T-helper 2 cell (primary cell): ENCODE measurements at places on chromosomes 3 and 15.

GRCh38 chr15:35098737-35099136 lies 13.6 kb upstream of the NANOGP8 start:
- DNase-seq, result no peak

DNA sequence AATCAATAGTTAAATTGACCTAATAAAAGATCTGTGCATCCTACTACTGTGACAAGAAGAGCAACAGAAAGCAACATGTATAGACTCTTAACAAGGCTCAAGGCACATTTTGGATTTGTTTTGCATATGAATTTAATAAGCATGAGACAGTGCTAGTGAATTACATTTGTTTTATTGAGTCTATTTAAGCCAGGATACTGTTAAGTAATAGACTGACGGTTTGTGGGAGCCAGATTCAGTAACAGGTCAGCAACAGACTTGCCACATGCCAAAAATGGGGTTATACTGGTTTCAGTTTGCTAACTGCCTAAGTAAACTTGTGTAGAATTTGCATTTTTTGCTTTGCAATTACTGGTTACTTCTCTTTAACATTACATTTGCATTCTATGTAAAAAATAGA lies 54.0 kb downstream of the MBNL1 start:
- no peak for DNase-seq

- no peak for DNase-seq
Observed at GRCh38 chr3:129507181-129507831, 21.1 kb upstream of the RHO start.

GRCh38 chr3:170725285-170725731 lies 139.4 kb upstream of the SLC7A14 start:
- DNase-seq, result no peak

DNA sequence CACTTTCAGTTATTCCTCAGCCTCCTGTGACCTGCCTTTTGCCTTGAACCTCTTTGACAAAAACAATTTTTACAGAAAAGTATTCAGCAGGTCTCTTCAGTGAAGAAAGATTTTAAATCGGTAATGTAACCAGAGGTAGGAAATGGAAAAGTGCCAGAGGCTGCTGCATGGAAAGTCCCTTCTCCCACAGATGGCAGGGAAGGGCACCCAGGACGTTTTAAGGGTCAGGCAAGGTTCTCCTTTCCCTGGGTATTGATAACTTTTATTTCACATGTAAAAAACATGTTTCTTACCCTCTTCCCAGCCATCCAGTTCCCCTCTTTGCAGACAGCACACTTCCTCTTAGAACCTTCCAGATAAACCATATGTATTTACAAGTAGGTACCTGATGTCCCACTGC lies 185.6 kb downstream of the OR4M2 start:
- no peak for DNase-seq

DNA sequence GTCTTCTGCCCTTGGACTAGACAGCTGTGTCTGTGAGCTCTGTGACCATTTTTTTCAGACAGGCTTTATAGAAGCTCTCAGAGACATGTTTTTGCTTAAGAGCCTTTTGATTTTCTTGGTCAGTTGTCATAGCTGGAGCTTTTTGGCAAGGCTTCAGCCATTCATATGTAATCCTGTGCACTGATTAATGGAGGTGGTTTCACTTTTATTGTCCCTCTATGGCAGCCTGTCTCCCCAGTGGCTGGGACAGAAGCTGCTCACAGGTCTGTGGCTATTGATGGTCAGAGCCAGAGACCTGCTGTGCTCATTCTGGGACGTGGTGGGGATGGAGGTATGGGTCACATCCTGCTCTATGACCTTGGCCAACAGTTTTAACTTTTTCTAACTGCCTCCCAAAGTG lies 226.6 kb upstream of the LRRFIP2 start:
- no peak for DNase-seq

DNA sequence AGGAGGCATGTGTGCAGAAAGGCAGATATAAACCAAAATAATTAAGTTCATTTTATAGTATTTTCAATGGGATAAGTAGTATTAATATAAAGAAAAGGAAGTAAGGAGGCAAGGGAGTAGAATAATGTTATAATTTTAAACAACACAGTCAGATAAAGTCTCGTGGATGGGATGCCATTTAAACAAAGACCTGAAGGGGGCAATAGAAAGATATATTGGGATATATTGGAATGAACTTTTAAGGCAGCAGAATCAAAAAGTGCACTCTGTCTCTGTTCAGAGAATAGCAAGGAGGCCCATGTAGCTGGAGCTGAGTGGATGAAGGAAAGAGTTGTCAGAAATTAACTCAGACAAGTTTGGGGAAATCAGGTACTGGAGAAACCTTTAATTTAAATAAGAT lies 158.7 kb downstream of the CGGBP1 start:
- DNase-seq, result no peak

DNA sequence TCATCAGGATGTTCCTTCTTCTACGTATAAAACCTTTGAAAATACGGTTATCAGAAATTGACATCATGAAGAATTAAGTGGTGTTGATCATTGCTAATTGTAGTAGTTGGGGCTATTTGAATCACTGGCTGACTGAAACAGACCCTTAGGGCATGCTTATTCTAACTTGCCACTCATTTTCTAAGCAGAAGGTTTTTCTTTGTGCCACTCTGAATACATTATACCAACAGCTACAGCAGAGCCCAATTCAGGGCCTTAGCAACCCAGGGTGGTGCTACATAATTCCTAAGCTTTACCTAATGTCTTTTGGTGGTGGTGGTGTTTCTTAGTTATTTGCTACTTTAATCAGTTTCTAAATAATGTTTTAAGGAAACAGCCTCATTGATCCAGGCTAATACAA lies 524.2 kb downstream of the NLGN1 start:
- no peak for DNase-seq

GRCh38 chr15:79831604-79832003 lies 65.2 kb downstream of the MTHFS start:
- DNase-seq, result no peak

DNA sequence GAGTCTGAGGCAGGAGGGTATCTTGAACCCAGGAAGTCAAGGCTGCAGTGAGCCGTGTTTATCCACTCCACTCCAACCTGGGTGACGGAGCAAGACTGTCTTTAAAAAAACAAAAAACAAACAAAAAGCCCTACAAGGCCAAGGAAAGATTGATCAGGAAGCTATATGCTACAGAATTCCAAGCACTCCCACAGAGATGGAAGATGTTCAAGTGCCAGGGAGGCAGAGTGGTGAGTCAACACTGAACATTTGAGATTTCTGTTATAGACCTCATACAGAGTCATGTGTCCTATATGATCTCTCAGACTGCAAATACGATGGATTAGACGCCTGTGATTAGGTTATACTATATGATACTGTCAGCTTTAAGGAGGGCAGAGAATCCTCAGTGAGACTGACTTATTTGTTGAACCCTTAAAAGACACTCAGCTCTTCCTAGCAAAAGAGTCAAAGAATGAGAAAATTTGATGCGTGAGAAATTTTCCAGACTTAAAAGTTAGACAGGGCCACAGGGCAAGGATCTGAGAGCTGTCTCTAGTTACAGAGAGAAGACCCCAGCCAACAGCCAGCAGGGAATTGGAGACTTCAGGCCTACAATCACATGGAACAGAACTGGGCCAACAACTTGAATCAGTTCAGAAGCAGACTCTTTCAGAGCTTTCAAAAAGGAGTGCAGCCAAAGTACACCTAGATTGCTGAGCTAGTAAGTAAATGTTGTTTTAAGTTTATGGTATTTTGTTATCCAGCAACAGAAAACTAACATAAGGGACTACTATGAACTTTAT lies 107.6 kb downstream of the PIK3CB start:
- no peak for DNase-seq

GRCh38 chr3:127445581-127446343 lies 144.8 kb downstream of the TPRA1 start:
- no peak for DNase-seq

DNA sequence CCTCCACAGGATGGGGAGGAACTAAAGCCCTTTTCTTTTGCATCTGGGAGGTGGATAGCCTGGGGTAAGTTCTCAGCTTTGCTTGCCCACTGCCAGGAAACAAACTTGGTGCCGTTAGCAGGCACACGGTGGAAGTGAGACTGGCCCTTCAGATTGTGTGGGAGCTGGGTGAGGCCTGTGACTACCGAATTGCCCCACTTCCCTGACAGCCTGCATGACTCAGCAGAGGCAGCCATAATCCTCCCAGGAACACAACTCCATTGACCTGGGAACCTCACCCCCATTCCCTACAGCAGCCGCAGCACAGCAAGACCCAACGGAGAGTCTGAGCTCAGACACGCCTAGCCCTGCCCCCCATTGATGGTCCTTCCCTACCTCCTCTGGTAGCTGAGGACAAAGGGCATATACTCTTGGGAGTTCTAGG lies 282.6 kb downstream of the KLF13 start:
- no peak for DNase-seq

GRCh38 chr3:100516838-100517237 lies 24.4 kb downstream of the TMEM45A start:
- no peak for DNase-seq

DNA sequence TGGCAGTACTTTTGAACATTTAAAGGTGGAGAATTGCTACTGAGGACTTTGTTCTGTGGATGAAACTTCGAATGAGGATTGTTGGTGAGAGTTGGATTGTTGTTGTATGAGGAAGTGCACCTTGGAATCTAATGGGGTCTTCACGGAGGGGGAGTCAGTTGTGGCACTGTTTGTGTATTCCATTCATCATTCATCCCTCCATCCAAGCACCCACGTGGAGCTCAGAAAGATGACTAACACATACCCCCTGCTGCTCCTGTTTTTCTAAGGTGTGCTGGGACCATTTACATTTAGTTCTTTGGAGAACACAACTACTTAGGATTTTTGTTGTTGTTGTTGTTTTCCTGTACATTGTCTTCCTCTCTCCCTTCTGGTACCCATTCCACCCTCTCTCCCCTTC lies 122.6 kb downstream of the IGF1R start:
- DNase-seq, result no peak

DNA sequence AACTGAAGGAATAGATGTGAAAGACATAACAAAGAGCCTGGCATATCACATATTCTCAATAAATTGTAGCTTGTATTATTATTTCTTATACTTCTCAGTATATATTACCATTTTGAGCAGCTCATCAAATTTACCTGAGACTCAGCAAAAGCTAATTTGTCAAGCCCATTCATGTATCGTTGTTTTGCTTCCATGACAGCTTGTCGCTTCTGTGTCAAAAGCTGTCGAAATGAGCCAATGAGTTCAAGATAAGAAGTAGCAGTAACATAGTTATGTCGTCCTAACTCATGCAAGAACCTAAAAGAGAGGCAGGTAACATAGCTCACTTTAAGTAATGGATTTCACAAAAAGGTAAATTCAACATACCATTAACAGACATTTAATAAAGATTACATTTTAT lies 93.8 kb upstream of the ASB14 start:
- DNase-seq, result no peak

DNA sequence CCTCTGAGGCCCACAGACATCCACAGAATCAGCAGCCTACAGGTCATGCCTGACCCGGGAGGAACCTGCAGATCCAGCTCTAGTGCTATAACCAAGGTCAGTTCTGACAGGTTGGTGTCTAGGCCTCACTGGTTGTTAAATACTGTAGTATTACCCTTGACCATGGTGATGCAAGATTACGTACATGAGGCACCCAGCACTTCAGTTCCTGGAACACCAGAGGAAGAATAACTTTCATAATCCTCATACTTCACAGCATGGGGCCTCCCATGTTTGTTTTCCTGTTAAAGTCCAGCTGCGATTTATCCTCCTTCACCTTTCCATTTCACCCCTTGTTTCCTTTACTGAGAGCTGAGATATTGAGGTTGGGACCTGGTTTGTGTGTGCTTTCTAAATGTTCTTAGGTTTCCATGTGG lies 34.4 kb upstream of the GLCE start:
- DNase-seq, result no peak

- DNase-seq, result no peak
Observed at GRCh38 chr3:151142929-151143328, 57.5 kb downstream of the MED12L start.

DNA sequence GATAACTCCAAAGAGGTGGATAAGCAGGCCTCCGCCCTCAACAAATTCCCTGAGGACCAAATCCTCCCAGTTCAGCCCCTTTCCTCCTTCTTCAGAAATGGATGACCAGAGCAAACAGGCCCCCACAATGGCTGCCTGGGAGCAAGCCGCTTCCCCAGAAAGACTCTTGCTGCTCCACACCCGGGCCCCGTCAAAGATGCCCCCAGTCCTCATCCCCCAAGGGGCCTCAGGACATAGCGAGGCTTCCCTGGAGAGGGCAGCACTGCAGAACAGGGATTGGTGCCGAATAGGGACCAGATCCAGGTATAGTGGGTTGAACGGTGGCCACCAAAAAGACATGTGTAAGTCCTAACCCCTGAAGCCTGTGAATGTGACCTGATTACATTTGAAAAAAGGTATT lies 502.3 kb downstream of the SHQ1 start:
- DNase-seq, result no peak

GRCh38 chr3:112685420-112685819 lies 44.5 kb upstream of the CCDC80 start:
- DNase-seq, result no peak

- peak; percentile 32 for DNase-seq
Observed at GRCh38 chr15:35379972-35380371, 166.0 kb downstream of the DPH6 start.

DNA sequence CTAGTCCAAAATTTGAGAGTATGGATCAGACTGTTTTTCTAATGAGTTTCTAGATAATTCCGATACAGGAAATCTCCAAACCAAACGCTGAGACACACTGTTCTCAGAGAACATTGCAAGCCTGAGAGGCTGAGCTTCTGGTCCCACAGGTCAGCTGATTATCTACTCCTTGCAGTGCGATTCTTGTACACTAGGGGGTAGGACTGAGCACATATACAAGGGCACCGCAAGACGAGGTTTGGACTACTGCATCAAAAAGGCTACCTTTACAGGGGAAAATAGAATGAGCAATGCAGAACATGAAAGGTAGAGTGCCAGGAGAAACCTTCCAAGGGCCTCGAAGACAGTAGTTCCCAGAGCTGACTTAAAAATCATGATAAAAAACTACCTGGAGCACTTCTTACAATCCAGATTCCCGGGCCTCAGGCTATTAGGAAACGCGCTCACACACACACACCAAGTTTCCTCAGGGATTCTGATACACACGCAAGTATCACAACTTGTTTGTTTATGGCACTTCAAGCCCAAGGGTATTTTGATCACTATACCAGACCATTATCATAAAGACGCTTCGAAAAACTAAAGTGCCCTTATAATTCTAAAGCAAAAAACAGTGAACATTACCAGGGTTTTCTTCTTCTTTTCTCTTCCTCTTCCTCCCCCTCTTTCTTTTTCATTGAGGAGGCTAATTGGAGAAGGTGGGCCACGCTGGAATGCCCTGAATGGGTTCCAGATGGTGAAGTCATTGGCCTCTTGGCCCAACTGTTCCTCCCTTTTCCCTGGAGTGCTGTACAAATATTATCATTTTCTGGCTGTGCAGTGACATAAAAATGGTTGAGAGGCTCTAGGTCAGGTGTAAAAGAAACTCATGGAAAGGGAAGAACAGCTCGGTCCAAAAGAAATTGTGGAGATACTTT lies 61.8 kb downstream of the SLC12A8 start:
- peak; percentile 74 for DNase-seq

GRCh38 chr3:120796976-120797375 lies 54.4 kb downstream of the GTF2E1 start:
- no peak for DNase-seq

DNA sequence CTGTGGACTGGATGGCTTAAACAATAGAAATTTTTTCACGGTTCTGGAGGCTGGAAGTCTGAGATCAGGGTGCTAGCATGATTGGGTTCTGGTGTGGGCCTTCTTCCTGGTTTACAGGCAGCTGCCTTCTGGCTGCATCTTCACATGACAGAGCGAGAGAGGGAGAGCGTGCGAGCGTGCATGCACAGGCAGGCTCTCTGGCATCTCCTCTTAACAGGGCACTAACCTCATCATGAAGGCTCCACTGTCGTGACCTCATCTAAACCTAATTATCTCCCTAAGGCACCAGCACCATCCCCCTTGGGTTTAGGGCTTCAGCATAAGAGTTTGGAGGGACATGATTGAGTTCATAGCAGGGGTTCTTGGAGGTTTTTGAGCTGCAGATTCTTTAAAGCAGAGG lies 292.0 kb upstream of the C2CD4B start:
- DNase-seq, result no peak
